ENCODE measurements at places on chromosomes 6 and 20. TPM values are rescaled to one million over a fixed set of nuclear protein-coding genes. Genes with fewer than 3 reads are reported as not detected.

- no peak for DNase-seq
These were observed 176.9 kb upstream of the ID4 start for GRCh38 chr6:19660123-19660910.

- DNase-seq: no peak
These were observed 6.6 kb downstream of the MOG start for GRCh38 chr6:29663300-29664042.

PLCB4 gene
- total RNA-seq: 15.5 TPM

- no peak for DNase-seq
These were observed 3.6 kb upstream of the OSTM1 start for GRCh38 chr6:108078191-108078590.

DNA sequence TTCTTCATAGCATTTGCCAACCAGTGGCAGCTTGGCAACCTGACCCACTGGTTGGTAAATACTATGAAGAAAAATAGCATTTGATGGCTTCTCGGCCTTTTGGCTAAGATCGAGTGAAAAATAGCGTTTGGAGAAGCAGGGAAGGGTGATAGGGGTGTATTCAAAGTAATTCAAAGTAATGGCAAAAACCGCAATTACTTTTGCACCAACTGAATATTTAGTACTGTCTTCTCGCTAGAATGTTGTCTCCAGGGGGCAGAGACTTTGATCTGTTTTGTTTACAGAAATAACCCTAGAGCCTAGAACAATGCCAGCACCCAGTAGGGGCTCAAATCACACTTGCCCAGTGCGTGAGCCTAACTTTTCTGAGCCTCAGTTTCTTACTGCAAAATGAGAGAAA is 106.1 kb downstream of the CDC5L start:
- no peak for DNase-seq

PEDS1 gene
- 45.5 TPM for total RNA-seq

- no peak for DNase-seq
These were observed 137.9 kb downstream of the PKHD1 start for GRCh38 chr6:51949526-51949925.

DNA sequence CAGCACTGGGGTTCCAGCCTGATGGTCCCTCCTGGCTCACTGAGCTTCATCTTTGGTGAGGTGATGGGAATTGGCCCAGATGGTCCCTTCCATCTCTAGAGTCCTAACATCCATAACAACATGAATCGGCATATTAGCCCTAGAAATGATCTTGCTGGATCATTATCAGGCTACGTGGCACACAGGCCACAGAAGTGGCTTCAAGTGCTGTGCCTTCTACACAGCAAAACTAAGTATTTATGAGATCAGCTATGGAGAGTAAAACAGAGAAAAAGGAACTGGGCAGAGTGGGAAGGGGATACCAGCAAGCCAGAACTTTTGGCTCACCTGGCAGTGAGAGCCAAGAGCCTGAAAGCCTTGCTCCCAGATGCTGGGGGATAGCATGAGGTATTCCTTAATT is 116.9 kb downstream of the TRERF1 start:
- no peak for DNase-seq

- DNase-seq: no peak
These were observed 37.0 kb upstream of the AIG1 start for GRCh38 chr6:143023695-143024094.

DNA sequence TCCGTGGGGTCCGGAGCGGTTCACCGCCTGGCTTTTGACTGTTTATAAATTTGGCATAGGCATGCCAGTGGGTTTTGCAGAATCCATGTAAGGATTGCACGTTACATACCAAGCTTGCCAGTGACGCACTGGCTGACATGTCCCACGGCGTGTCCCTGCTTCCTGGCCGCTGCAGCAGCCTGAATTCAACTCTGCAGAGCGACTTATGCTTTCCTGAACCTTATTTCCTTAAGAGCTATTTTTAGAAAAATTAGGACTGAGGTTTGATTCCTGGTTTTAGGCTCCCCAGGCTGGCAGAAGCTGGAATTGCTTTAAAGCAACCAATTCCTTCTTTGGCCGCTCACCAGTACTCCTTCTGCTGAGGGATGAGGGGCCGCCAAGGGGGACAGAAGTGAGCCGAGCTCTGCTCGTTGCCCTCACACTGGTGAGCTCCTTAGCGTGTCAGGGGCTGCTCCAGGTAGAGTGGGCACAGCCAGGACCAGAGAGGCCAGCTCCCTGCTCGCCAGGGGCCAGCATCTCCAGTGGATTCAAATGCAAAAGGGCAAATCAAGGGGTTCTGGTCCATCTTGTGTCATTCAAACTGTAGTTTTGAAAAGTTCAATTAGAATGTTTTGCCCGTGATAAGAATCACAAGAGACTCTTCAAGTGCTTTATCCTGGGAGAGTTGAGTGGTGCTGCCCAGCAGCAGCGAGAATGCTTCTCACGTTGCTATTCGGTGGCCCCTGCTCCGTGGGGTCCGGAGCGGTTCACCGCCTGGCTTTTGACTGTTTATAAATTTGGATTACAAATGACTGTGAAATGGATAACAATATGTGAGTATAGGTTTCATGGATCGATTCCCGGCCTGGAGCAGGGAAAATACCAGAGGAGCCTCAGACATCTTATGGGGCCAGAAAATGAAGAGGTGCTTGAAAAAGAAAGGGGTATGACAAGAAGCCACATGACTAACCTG is 17.5 kb upstream of the IRF4 start:
- DNase-seq: no peak

DNA sequence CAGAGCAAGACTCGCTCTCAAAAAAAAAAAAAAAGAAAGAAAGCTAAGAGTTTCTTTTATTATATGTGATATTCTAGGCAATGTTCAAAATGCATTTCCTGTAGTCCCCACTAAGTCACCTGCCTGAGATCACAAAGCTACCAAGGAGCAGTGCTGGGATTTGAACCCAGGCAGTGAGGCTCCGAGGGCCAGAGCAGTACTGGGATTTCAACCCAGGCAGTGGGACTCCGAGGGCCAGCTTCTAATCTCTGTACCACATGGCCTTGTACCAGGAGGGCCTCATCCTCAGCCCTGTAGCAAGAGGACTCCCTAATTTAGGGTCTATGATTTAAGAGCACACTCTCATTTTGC is 39.7 kb downstream of the ZMYND8 start:
- DNase-seq: no peak

IRF4 gene
- 7.4 TPM for total RNA-seq

CST2 gene
- not detected for total RNA-seq

DNA sequence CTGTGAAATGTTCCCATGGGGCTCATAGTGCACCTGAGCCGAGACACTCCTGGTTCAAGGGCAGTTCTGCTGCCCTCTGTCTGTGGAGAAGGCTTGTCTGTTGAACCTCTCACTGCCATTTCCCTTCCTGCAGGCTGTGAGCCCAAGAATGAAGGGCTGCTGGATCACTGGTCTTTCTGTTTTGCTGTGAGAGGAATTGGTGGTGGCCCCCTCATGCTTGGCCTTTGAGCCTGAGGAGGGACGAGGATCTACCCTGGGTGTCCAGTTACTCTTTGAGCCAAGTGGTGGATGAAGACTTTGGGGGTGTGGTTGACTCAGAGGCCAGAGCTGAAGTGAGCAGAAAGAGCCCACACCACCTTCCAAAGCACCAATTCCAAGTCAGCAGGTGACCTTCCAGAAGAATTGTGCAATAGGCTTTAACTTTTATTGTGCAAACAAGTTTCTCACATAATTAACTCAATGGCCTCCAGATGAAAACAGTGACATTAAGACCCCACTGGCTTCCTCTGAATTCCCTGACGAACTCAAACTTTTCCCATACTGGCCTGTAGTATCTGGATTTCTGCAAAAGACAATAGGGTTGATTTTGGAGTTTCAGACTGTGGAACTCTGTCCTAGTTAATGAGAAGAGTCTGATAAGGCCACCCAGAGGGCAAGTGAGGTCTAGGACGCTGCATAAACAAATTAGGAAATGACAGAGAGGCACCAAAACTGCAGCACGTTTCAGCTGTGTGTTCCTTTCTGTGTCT is 101.5 kb downstream of the PHACTR3 start:
- DNase-seq: no peak

All from testis (tissue), 5 donors.